Activated CD8-positive, alpha-beta memory T cell treated with anti-CD3 and anti-CD28 coated beads for 1 hour (primary cell): ENCODE measurements at places on chromosomes 5 and 9.

GRCh38 chr5:135051399-135051798 is 17.4 kb upstream of the PITX1 start:
- DNase-seq: no peak

DNA sequence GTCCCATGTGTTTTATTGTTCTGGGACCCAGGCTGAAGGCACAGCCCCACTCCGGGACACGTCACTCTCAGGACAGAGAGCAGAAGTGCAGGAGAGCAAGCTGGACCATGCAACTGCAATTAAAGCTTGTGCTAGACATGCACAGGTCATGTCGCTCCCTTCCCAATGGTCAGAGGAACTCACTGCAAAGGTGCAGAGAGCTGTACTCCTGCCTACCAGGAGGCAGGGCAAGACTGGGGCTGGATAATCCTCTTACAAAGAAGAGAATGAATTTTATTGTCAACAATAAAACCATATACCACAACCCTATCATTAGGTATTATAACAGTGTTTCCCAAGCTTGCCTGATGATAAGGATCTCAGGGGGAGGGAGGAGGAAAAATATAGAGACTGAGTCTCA is 74.0 kb upstream of the NEK6 start:
- DNase-seq: no peak

- DNase-seq: no peak
Observed at GRCh38 chr5:163963881-163964280, 458.5 kb downstream of the MAT2B start.

DNA sequence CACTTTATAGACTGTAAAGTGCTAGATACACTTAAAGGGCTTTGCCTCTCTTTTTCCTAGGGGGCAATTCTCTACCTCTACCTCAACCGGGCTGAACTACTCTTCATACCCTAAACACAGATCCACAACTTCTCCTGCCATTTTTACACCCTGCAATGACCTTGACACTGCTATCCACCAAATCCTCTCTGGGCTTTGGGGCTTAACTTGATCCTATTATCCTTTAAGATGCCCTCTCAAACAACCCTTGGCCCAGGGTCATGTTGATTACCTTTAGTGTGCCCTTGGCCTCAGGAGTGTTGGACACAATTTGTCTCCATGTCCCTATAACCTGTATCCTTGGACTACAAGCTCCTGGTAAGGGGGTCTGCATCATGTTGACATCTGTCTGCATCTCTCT is 19.5 kb downstream of the ANXA6 start:
- DNase-seq: no peak

DNA sequence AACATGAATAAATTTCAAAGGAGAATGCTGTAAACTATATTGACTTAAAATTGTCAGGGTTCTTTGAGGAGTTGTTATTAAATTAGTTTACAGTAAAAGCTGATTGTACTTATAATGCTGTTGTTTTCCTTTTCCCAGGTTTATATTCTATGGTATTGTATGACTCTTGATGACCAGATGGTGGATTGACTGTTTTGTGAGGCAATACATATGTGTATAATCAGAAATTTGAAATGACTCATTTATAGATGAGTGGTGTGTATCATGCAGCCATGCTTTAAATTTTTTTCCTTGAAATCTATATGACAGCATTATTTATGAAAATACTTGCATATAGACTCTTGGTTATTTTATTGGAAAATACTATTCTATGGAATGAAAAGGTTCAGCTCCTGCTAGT is 195.3 kb downstream of the CNTLN start:
- no peak for DNase-seq

DNA sequence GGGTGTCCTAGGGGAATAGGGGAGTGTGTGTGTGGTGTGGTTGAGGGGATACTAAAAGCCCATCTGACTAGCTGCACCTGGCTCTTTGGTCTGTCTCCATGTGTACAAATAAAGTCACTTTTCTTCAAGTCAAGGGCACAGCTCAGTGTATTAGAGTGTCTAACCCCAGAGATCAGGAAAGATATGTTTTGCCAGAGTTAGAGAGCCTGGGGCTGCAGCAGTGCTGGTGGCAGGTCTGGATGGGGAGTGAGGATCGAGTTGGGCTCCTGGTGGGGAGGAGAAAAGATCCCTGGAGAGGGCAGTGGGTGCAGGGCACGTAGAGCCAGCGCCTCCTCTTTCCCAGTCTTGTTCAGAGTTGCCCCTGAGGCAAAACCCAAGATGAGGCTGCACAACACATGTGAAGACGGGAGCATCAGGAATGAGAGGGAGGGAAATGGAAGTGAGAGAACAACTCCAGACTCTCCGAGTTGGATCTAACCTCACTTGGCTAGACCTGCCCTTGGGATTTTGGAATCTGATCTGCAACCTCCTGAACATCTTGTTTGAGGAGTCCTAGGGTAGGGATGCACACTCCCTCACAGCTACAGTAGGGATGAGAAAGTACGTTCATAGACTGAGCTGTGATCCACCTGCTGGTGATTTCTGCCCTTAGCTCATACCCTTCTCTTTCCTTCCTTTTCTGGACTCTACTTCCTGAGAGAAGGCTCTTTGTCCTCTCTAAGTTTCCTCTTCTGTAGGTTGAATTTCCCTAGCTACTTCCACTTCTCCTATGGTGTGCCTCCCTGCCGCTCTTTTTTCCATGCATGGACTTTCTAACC is 309.9 kb downstream of the ZSWIM6 start:
- DNase-seq: no peak

GRCh38 chr5:133910571-133910970 is 57.9 kb downstream of the C5orf15 start:
- DNase-seq: no peak

- no peak for DNase-seq
Observed at GRCh38 chr5:23026252-23027170, 173.4 kb upstream of the CDH12 start.

DNA sequence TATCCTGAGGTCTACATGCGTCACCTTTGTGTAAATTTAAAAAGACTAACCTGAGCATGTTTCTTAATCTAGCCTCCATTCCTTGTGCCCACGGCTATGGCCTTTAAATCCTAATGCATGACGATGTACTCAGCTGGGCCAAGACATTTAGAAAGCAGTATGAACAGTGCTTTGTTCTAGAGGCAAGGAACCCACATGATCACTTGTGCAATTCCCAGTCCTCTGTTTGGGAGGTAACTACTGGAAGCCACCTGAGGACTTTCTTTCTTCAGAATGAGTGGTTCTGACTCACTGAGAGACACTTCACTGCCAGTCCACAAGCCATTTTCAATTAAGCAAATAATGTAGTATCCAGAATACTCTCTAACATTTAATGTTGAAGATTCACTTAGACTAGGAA is 181.3 kb downstream of the RAB3C start:
- no peak for DNase-seq

- no peak for DNase-seq
Observed at GRCh38 chr5:73858776-73859175, 232.8 kb downstream of the ARHGEF28 start.

DNA sequence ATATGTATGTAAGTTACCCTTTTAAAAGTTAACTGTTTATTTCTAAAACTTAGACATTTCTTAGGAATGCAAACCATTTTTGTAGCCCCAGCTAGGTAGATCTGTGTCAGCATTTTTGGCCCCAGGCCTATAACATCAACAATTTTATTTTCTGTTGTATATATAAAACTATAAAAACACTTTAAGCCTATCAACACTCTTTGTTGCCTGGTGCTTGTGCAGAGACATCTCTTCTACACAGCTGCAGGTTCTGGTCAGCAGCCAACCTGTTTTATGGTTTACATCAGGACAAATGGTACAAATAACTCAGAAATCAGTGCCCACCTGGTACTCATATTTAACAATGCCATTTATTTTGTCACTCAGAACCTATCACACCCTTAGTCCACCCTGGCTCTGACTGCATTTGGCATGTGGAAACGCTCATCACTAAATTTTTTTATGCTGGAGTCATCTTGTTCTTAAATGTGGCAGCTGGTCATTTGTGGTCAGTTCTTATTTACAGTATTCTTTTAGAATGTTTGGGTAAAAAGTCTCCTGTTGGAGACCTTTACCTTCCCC is 173.4 kb downstream of the DNAH5 start:
- DNase-seq: no peak

DNA sequence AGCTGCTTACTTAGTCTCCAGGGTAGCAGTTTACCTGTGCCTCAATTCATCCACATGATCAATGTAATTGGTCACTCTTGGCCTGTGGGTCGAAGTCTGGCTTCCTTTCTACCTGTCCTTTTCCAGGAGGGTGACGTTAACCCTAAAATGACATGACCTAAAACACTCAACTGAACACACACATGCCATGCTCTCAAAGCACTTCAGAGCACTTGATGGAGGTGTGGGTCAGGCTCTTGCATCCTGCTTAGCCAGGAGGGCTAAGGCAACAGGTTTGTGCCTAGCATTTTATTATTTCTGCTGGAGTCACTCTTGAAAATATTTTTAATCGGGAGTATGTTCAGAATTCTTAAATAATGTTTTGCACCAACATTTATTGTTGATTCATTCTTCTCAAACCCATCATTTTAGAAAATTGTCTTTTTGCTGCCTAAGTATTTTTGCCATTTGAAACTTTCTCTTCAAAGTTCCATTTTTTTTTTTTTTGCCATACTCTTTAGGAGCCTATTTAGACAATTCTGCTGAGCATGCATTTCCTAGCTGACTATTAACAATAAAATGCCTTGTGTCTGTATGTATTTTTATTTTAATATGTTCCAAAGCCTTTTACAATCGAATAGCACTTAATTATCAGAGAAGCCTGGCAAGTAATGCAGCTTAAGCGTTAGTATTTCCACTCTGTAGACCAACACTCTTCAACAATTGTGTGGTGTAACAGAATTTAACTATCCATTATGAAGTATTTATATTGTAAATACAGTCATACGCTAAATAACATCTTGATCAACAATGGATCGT is 59.1 kb downstream of the ATP10B start:
- no peak for DNase-seq

DNA sequence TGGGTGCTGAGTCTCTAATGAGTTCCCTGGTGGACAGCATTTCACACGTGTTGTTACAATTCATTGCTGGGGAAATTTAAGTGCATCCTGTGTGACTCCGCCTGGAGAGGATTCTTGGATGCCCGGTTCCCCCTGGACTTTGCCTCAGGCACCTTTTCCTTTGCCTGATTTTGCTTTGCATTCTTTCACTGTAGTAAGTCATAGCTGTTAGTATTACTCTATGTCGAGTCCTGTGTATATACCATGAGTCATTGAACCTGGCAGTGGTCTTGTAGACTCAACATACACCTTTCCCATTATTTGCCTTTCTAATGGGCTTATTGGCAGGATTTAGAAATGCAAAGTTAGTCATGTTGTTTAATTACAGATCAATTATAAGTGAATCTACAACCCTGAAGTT is 81.9 kb upstream of the DHFR start:
- no peak for DNase-seq

DNA sequence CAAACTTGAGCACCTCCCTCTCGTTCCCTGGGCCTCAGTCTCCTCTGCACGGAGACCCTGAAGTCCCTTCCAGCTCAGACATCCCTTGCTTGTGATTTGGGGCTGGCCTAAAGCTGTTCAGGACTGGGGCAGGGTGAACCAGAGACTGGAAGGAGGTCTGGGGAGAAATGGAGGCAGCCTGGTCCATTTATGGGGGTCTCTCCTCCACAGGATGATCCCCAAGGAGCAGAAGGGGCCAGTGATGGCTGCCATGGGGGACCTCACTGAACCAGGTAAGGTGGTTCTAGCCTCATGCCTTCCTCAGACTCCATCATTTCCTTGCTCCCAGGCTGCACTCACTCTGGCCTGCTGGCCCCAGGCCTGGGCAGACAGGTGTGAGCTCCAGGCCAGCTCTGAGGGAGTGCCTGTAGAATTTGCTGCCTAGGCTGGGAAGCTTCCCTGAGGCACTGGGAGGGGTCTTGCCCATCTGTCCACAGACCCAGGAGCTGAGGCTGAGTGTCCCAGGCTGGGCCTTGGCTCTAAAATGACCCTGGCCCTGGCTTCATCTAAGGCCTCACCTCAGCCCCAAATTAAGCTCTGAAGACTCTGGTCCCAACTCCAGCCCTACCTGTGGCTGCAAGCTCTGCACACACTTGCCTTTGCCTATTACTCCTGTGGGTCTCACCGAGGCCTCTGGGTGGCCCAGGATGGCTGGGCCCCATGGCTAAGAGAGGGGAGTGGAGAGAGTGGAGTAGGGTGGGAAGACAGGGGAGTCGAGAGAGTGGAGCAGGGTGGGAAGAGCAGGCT is 1.9 kb downstream of the MYOZ3 start:
- DNase-seq: no peak

GRCh38 chr5:140633501-140633900 is 526 bp upstream of the CD14 start:
- no peak for DNase-seq

DNA sequence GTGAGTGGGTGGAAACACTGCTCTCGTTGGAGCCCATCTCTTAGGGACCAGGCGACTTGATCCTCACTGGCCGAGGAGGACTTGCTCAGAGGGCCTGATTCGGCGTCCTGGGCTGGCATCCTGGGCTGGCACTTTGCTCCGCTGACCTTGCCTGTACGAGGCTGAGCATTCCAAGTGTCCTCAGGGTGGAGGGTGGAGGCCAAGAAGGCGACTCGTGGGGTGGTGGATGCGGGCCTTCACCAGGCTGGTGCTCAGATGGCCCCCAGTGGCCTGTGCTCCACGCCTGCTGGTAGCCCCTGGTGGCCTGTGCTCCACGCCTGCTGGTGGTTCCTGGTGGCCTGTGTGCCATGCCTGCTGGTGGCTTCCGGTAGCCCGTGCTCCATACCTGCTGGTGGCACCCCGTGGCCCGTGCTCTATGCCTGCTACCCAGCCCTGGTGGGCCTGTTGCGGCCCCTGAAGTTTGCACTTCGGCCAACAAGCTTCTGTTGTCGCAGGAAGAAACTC is 42.9 kb downstream of the PHF2 start:
- no peak for DNase-seq

GRCh38 chr5:55108661-55109060 is 6.2 kb downstream of the GZMA start:
- no peak for DNase-seq

DNA sequence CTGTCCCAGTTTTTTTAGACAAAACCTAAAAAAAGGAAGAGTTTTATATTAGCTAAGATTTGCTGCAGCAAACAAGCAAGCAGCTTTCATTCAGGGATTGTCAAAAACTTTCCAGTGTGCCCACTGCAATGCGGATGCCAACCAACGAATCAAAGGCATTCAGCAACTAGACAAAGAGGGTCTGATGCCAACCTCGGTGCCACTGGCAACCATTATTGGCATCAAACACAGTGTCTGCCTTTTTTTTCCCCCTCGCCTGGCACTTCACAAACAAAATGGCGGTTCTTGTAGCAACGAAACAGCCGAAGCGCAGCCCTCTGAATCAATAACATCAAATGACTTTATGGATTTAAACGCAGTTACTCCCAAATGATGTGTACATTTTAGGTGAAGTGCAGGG is 10.4 kb downstream of the NFIB start:
- no peak for DNase-seq

- no peak for DNase-seq
Observed at GRCh38 chr5:135861641-135862040, 27.2 kb downstream of the SLC25A48 start.

- DNase-seq: no peak
Observed at GRCh38 chr9:125400725-125401716, 139.4 kb downstream of the GAPVD1 start.

DNA sequence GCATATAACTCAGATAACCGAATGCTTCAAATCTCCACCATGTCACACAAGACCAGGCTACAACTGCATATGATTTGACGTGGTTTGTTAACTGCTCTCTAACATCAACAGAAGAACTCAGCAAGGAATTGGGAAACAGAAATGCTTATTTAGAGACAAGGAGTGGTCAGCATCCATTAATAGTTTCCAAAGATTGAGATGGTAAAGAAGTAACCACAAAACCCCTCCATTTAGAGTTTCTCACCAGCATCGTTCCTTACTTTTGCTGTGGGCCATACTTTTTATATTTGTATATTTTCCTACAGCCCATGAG is 25.2 kb downstream of the DPYSL3 start:
- no peak for DNase-seq

GRCh38 chr5:75756981-75757380 is 39.7 kb upstream of the POC5 start:
- DNase-seq: no peak
